AG20443 (cell line): ENCODE measurements at places on chromosomes 16 and 17.

- no peak for DNase-seq
Observed at GRCh38 chr16:203246-203645, 23.0 kb downstream of the HBQ1 start.

DNA sequence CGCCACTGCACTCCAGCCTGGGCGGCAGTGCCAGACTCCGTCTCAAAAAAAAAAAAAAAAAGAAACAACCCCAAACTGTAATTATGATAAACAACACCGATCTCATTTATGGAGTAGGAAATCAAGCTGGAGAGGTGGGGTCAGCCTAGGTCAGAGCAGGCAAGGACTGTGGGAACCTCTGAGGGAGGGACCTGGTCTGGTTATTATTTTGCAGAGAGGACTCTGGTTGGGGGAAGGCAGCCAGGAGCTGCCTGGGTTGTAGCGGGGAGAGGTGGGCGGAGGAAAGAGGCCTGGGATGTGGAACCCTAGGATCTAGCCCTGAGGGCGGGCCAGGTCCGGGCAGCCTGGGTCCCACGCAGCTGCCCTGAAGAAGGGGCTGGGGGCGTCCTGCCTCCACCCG, 10.9 kb upstream of the HS3ST6 start:
- DNase-seq, result peak; percentile 68

GRCh38 chr17:55546991-55547664, 35.9 kb upstream of the SMIM36 start:
- no peak for DNase-seq

GRCh38 chr17:76833747-76834146, 34.5 kb upstream of the MGAT5B start:
- DNase-seq, result no peak

- DNase-seq, result peak; percentile 56
Observed at GRCh38 chr17:74296548-74296936, 22.5 kb downstream of the DNAI2 start.

- no peak for DNase-seq
Observed at GRCh38 chr16:87335625-87336433, 18.6 kb upstream of the C16orf95 start.

DNA sequence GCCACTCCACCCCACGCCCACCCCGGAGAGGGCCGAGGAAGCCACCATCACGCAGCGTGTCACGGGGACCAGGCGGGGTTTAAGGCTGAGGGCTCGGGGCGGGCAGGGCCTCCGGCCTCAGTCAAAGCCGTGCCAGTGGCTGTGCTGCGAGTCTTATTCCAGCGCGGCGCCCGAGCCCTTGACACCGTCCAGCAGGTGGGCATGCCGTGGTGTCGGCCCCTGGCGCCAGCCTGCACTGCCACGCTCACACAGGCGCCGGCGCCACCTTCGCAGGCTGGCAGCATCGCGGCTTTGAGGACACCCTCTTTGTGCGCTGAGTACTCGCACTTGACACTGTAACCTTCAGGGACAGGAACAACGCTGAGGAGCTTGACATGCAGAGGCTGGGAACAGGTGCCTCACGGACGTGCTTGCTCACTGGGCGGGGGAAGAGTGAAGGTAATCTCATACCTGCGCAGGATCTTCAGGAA, 34.0 kb upstream of the ZNF629 start:
- DNase-seq, result no peak

- DNase-seq, result no peak
Observed at GRCh38 chr16:87131061-87131995, 185.9 kb downstream of the C16orf95 start.

DNA sequence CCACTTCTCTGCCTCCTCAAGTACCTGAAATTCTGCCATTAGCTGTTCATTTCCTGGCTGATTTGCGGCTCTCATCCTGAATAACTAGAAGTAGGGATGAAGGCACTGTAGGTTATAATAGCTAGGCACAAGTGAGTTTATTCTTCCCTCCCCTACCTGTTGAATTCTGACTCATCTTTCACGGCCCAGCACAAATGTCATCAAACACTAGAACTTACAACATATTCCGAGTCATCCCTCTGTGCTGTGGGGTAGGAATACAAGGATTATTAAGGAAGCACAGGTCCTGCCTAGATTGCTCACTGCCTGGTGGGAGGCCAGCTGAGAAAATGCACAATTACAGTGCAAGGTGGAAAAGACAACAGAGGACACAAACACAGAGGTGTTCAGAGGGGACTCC, 103.7 kb upstream of the ASIC2 start:
- no peak for DNase-seq

- DNase-seq, result peak; percentile 62
Observed at GRCh38 chr16:77171745-77172635, 19.0 kb upstream of the MON1B start.

DNA sequence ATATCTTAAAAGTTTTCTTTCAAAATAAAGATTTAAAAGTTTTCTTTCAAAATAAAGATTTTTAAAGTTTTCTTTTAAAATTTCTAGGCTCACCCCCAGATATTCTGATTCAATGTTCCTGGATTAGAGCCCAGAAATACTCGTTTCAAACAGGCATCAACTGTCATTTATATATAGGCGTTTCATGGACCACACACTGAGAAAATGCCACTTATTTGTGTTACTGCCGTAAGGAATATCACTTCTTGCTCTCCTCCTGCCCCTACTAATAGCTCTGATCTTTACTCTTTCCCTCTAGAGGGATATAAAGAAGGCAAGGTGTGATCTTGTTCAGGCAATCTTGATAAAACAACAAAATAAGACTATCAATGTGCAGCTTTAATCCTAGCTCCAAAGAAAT, 1324.1 kb downstream of the CDH8 start:
- DNase-seq, result no peak

DNA sequence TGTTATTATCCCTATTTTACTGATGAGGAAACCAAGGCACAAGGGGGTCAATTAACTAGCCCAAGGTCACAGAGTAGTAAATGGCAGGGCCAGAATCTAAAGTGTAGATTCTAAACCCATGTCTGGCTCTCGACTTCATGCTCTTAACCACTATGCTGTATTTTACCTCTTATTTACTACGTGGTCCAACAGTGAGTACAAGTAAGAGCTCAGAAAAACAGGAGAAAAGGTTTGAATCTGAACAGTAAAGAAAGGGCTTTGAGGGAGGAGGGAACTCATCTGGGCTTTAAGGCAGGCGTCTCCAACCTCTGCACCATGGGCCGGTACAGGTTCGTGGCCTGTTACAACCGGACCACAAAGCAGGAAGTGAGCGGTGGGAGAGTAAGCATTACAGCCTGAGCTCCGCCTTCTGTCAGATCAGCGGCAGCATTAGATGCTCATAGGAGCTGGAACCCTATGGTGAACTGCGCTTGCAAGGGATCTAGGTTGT, 62.9 kb downstream of the SMURF2 start:
- DNase-seq, result no peak

DNA sequence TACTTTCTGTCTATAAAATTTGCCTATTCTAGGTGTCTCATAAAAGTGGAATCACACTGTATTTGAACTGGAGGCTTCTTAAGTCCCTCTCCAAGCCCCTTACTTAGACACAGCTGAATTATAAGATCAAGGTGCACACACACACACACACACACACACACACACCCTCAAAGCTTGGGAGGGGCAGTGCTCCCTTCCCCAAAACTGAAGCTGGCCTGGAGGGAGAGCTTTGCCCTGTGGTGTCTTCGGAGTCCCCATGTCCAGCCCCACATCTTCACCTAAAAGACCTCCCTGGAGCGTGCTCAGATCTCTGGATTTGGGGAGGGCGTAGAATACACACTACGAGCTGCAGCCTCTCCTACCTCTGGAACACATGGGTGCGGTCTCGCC, 828 bp downstream of the EMP2 start:
- no peak for DNase-seq

GRCh38 chr16:66751053-66751302, 431 bp downstream of the DYNC1LI2 start:
- DNase-seq, result peak; percentile 40

- peak; percentile 94 for DNase-seq
Observed at GRCh38 chr16:11586856-11587642, at the start of gene LITAF. LITAF (minus strand) TSS chr16:11586919; CDS start chr16:11556730, 30,189 bp downstream.

DNA sequence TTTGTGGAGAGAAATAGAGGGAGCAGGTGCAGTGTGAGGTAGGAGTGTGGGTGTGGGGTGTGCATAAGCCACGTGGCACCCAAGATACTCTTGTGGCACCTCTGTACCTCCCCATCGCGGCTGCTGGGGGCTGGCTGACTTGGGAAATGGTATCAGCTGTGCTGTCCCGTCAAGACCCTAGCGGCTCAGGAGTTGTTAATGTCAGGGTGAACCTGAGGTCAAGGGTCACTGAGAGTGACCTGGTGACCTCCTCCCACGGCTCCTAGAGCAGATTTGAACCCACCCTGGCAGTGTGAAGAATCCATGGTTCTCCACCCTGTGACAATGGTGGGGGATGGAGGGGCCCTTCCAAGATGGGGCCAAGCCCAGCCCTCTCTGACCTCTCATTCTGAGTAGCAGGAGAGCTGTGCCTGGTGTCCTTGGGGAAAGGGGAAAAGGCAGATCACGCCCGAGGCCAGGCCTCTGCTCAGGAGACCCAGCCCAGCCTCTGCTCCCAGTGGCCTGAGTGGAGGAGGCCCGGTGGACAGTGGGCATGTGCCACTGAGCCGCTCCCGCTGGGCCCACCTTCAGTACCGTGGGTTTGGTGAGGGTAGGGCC, 3.0 kb upstream of the WFIKKN2 start:
- DNase-seq, result no peak

DNA sequence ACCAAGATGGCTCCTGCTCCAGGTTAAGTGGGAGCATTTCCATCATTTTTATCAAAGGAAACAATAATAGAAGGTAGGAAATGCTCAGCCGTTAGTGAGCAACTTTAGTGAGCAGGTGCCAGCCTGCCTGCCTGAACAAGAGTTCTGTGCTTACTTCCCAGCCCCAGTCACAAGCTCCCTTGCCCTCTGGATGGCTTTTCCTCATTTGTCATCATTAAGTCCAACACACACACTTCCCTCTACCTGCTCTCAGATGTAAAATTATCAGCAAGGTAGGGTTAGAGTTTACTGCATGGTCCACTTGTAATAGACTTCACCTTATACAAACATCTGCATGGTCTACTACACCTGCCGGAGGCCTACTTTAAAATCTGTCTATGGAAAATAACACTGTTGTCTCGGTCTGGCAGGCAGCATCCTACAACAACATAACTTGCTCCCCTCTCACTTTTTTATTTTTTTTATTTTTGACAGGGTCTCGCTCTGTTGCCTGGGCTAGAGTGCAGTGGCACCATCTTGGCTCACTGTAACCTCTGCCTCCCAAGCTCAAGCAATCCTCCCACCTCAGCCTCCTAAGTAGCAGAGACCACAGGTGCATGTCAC, 12.7 kb downstream of the TEX2 start:
- DNase-seq, result no peak

DNA sequence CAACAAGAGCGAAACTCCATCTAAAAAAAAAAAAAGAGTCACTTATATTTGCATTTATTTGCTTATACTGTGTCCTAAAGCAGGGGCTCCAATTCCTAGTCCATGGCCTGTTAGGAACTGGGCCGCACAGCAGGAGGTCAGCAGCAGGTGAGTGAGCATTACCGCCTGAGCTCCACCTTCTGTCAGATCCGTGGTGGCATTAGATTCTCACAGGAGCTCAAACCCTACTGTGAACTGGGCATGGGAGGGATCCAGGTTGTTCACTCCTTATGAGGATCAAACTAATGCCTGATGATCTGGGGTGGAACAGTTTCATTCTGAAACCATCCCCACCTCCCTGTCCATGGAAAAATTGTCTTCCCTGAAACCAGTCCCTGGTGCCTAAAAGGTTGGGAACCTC, 24.9 kb downstream of the ITGB3 start:
- DNase-seq, result no peak

DNA sequence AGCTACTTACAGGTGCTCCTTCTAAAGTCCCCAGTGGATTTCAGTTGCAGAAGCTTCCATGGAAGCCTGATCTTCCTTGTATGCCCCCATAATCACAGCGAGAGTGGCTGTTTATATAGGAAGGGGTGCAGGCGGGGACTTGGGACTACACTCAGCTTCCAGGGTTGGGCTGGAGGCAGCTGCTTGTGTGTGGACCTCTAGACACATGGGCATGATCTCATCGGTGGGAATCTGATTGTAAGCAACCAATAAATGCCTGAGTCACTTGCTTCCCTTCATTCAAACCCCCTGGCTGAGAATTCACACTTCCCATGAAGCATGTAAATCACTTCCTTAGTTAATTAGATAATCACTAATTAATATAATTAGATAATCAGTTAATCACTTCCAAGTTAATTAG, 1.0 kb upstream of the KRT20 start:
- no peak for DNase-seq

- peak; percentile 43 for DNase-seq
Observed at GRCh38 chr16:50699326-50700159, 6.1 kb downstream of the NOD2 start.

DNA sequence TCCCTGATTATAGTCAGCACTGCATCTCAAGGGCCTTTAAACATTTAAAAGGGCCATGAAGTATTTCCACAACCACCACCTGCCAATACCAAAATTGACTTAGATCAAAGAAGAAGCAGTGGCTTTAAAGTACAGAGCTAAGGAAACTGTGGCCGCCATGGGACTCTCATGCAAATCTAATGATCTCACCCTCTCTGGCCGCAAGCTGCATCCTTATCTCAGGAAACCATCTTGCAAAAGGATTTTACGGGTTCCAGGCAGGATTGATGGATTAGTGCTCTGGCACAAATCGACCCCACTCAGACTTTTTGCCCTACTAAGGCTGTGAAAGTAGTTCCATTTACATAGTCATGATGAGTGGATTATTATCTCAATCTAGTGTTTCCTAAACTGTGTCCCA, 22.6 kb downstream of the CDRT4 start:
- DNase-seq, result no peak

- peak; percentile 26 for DNase-seq
Observed at GRCh38 chr17:9074131-9074530, 52.8 kb downstream of the NTN1 start.

DNA sequence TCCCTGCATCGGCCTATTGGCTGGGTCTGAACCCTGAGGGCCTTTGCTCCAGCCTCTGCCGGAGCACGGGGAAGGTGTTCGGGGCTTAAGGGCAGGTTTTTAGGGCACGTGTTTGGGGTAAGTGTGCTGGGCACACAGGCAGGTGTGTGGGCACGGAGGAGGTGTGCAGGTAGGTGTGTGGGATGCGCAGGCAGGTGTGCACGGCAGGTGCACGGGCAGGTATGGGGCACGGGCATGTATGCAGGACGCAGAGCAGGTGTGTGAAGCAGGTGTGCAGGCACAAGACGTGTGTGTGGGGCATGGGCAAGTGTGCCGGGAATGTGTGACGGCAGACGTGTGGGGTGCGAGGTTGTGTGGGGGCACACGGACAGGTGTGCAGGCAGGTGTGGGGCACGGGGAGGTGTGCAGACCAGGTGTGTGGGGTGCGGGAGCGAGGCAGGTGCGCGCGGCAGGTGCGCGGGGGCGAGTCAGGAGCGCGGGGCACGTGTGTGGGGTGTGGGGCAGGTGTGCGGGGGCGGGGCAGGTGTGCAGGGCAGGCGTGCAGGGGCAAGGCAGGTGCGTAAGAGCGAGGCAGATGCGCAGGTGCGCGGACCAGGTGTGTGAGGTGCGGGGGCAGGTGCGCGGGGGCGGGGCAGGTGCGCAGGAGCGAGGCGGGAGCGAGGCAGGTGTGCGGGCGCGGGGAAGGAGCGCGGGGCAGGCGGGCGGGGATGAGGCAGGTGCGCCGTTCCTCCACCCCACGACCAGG, 28.6 kb upstream of the METRNL start:
- no peak for DNase-seq

GRCh38 chr17:2909846-2910234, 113.6 kb downstream of the RAP1GAP2 start:
- DNase-seq, result no peak

GRCh38 chr17:63249256-63250004, 196.7 kb downstream of the CYB561 start:
- peak; percentile 10 for DNase-seq
